T-helper 17 cell (primary cell): ENCODE measurements at places on chromosomes 2 and 18.

GRCh38 chr2:41668529-41668928, 379.3 kb upstream of the PKDCC start:
- DNase-seq, result no peak

GRCh38 chr2:121372721-121373353, 87.8 kb upstream of the TFCP2L1 start:
- no peak for DNase-seq

DNA sequence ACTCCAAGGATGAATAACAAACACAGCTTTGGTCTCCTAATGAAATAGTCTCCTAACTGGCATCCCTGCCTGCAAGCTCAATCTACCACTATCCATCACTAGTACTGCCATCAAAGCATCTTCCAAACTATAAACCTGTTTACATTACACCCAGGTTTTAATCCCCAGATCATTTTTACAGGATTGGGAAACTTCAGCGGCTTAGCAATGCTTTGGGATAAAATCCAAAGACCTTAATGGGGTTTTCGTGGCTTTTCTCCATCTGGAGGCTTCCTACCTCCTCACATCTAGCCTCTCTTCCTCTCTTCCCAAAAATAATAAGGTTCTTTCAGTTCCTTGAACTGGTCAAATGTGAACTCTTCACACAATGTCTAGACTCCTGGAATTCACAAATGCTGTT, 92.2 kb upstream of the SETBP1 start:
- DNase-seq, result no peak

GRCh38 chr2:223219872-223220657, 168.1 kb downstream of the KCNE4 start:
- no peak for DNase-seq

DNA sequence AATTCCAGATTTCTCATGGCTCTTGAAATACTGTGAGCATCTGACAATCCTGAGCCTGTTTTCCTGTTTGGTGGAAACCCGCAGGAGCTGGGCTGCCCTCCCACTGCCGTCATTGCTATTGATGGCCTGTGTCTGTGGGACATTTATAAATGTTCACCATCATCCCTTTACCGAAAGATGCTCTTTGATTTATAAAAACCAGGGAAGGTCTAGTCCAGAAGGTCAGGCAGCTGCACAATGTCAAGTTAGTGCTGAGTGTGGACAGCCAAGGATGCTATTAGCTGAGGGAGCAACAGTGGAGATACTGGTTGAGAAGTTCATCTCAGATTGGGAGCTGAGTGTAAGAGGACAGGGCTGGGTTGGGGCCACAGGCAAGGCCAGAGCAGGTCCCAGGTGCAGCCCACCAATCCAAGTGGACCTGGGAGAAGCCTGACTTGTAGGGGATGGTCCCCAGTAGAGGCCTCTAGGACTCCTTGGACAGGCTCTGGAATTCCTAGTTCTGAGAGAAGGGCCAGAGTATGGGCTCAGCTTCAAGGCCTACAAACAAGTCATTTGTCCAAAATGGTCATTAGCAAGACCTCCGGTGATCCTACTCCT, 55.1 kb downstream of the COPS8 start:
- no peak for DNase-seq

GRCh38 chr2:11656252-11656651, 13.7 kb downstream of the NTSR2 start:
- DNase-seq, result no peak

- DNase-seq, result no peak
Measured at GRCh38 chr2:220293966-220294365, 666.5 kb downstream of the SLC4A3 start.

DNA sequence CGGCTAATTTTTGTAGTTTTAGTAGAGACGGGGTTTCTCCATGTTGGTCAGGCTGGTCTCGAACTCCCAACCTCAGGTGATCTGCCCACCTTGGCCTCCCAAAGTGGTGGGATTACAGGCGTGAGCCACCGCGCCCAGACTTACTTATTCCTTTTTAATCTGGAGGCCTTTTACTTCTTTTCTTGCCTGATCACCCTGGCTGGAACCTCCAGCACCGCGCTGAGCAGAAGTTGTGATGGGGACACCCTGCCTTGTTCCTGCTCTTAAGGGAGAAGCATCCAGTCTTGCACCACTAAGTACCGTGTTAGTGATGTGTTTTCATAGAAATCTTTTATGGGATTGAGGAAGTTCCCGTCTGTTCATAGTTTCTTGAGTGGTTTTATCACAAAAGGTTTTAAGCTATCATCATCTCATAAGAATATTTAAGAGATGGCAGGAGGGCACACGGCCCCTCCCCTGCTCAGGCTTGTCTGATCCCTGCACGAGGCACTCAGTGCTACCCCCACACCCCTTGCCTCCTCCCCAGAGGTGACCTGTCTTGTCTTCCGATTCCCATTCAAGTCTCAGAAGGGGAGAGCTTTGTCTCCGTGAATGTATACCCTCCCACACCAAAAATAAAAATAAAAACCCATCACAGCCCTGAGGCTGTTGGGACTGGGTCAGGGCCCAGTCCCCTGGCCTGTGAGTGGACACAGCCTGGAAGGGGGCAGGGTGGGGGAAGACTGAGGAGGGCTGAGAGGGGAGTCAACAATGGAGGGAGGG, 65.3 kb upstream of the SMAD7 start:
- no peak for DNase-seq

GRCh38 chr2:43227830-43228281, 1.4 kb upstream of the ZFP36L2 start:
- no peak for DNase-seq

- DNase-seq, result no peak
Measured at GRCh38 chr18:7982216-7982615, 415.1 kb downstream of the PTPRM start.

- no peak for DNase-seq
Measured at GRCh38 chr18:6724331-6724730, 5.2 kb upstream of the ARHGAP28 start.
